IMR-90 (cell line): ENCODE measurements at places on chromosomes 1 and 21. TPM values are rescaled to one million over a fixed set of nuclear protein-coding genes. Genes with fewer than 3 reads are reported as not detected.

DNA sequence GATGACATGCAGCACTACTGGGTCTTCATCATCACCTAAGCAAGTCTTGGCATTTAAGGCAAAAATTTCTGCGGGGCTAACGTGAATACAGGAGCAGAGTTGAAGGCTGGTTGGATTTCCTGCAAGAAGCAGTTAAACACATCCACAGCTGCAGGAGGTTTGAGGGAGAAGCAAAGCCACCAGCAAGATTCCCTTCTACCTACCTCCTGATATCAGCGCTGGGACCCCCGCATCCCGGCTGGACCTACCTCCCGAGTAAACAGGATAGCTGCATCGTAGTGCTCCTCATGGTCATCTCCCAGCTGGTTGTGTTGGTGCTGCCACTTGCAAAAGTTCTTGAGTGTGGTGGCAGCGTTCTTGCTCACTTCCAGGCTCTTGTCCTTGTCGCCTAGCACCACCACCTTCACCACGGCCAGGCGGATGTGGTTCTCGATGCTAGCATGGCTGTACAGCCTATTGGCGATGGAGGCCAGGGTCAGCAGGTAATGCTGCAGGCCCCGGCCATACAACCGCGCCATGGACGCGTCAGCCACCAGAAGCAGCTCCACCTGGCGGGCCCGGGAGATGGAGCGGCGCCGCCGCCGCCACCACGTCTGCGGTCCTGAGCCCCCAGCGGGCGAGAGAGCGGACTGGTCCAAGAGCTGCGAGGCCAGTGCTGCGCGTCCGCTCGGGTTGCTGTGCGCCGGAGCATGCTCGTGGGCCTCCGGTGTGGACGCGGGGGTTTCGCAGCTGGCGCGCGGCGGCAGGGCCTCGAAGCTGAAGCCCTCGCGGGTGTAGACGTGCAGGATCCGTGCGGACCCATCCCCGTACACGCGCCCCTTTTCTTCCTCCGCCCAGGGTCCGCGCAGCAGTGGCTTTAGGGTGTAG, 1.6 kb downstream of the ADAMTS5 start:
- no peak for DNase-seq

- no peak for DNase-seq
Measured at GRCh38 chr1:14895727-14896126, 257.8 kb upstream of the TMEM51 start.

IFI44 gene
- total RNA-seq, result 2.5 and 2.7 TPM in 2 replicates

GRCh38 chr1:214740471-214740870, 137.5 kb downstream of the CENPF start:
- DNase-seq, result no peak

HCN3 gene
- total RNA-seq, result 0.36 and 0.83 TPM in 2 replicates

DNA sequence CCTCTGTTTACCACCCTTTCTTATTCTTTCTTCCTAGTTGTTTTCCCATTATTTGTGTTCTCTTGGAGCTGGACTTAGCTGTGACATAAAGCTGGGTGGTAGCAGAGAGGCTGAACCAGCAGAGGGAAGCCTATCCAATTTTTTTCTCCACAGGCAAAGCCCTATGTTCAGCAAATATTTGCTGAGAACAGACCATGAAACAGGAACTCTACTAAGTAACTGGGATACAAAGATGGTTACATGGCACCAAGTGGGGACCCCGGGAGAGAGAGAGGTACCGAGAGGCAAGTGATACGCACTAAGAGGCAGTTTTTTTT, 6.6 kb downstream of the CFAP141 start:
- peak; percentile 29 for DNase-seq

GRCh38 chr21:16742131-16742641, 770.7 kb upstream of the CXADR start:
- DNase-seq, result no peak

- DNase-seq, result no peak
Measured at GRCh38 chr21:35984654-35985361, 75.5 kb downstream of the SETD4 start.

- DNase-seq, result no peak
Measured at GRCh38 chr1:22089787-22090186, 37.3 kb downstream of the CDC42 start.

DNA sequence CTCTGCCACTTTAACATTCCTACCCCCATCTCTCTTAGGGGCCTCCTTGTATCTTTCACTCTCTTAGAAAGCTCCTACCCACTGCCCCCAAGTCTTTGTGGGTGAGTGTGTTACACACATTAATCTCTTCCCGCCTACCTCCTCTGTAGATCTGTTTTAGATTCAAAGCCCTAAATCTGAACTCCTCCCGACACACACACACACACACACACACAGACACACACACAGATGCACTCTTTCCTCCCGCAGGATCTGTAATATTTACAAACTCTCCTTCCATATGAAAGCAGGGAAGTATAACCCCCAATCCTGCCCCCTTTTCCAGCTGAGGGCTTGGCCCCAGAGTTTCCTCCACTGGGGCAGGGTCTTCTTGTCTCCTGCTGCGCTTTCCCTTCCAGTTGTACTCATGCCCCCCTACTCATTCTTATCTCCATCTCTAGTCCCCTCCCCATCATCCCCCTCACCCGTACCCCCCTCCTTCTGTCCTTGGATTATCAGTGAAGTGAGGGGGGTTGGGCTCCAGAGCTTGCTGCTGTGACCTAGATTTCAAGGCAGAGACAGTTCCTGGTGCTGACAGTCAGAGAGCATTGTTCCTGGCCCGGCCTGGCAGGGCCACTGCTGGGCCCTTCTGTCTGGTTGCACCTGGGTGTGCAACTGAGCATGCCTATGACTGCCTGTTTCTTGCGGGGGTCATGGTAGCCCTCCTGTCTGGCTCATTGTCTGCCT, 4.3 kb downstream of the PEA15 start:
- DNase-seq, result no peak

DNA sequence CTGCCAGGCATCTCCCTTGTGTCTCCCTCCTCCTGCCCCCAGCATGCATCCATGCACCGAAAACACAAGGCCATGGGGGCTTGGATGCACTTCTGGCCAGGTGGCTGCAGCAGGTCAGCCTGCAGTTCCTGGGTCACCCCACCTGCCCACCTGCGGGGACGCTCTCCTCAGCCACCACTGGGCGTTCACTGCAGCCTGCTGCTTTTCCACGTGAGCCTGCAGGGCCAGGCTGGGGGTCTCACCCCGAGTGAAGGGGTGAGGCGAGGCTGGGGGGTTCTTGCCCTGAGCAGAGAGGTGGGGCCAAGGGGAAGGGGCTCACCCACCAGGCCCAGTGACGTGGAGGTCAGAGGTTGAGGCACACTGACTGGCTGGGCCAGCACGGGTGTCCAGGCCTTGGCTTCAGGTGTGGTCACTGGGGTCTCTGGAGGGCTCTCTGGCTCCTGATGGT, 64.6 kb downstream of the WNT9A start:
- DNase-seq, result no peak

S100A12 gene
- not detected in 2 replicates for total RNA-seq

- peak; percentile 9 for DNase-seq
Measured at GRCh38 chr1:231315887-231316286, 21.8 kb downstream of the EXOC8 start.

- DNase-seq, result no peak
Measured at GRCh38 chr1:168362991-168363390, 82.3 kb downstream of the TBX19 start.

PINK1 gene
- total RNA-seq, result 52.9 and 55.3 TPM in 2 replicates

DNA sequence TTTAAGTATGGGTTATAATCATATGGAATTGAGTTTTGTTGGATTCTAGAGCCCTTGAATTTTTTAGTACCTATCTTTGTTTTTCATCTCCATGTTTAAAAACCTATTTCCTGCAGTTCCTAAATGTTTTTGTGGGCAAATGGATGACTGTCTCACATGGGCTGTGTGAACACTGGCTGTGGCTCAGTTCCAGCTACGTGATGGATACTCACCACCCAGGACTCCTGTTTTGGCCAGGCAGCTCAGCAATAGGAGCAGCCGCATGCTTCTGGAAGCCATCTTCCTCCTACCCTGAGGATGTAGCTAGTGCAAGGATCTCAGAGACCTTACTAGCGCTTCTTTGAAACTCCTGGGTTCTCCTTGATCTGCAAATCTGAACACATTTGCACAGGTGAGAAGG, 2.8 kb downstream of the REG4 start:
- peak; percentile 62 for DNase-seq

DNA sequence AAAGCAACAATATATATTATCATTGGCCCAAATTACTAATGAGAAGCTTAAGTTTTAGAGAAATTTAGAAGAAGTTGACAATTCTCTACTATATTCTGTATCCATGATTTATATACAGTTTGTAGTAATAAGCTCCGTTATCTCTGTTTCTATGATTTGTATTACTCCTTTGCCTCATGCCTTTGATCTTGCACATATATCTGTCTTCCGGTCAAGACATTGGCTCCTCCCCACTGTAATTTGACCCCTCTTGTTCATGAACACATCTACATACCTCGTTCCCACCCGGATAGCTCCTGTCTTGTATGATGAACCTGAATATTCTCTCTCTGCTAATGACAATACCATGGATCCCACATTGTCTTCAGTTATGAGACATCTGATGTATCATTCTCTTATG, 581.0 kb upstream of the RGS18 start:
- no peak for DNase-seq

RAVER2 gene
- 6.1 and 6.7 TPM in 2 replicates for total RNA-seq

DNA sequence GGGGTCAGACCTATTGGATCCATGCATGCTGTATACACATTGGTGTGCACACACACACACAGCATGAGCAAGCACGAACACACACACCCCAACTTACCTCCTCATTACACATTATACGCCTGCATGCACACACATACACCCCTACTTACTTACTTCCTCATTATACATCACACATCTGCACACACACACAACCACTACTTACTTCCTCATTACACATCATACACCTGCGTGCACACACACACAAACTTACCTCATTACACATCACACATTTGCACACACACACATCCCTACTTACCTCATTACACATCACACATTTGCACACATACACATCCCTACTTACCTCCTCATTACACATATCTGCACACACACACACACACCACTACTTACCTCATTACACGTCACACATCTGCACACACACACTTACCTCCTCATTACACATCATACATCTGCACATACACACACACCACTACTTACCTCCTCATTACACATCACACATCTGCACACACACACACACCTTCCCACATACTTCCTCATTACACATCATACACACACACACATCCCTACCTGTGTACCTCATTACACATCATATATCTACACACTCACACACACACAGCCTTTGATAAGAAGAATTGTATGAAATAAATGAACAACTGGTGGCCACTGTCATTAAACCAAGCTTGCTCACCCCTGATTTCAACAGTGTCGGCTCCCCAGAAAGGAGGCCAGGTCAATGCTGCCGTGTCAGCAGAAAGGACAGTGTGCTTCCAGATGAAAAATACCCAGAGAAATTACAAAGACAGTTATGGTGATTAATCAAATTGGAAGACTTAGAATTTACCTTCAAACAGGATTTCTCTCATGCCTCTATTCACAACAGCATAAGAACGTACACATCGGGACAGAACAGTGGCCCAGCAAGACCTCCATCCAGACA, 117.8 kb downstream of the SETD4 start:
- DNase-seq, result no peak

LMX1A gene
- not detected in 2 replicates for total RNA-seq

- DNase-seq, result no peak
Measured at GRCh38 chr1:159171254-159171687, at the start of gene CADM3. Gene CADM3 (plus strand): TSS chr1:159171615. CDS start chr1:159171766, 151 bp downstream.

GRCh38 chr1:52640697-52641096, 7.7 kb downstream of the SHISAL2A start:
- no peak for DNase-seq

DNA sequence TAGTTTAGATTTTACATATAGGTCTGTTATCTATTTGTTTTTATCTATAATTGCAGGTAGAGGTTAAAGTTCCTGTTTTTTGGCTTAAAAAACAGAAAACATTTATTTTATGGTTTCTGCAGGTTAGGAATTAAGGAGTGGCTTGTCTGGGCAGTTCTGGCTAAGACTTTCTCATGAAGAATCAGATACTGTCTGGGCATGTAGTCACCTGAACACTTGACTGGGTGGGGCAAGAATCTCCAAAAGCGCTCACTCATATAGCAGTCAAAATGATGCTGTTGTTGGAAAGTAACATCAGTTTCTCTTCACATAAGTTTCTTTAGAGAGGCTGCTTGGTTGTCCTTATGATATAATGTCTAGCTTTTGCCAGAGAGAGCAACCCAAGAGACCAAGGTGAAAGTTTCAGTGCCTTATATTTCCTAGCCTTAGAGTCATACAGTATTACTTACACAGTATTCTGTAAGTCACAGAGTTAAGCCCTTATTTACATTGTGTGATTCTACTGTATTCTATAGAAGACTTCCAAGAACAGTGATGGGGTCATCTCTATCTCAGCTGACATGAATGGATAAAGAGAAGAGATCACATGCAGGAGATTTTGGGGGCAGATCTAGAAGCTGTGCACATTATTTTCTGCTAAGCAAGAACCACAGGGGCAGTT, 125.4 kb upstream of the GPR52 start:
- DNase-seq, result no peak

DNA sequence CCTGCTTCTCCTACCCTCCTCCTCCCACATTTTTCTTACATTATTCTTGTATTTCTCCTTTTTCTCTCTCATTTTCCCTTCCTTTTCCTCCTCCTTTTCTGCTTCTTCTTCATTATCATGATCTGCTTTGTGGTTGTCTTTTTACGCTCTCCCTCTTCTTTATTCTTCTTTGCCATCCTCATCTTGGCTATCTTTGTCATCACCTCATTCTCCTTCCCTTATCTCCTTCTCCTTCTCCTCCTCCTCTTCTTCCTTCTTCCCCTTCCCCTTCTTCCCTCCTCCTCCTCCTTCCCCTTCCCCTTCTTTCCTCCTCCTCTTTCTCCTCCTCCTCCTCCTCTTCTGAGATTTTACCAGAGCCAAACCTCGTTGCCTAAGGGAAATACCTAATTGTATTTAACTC, 30.5 kb downstream of the RNF187 start:
- no peak for DNase-seq

LCE1A gene
- not detected in 2 replicates for total RNA-seq

DNA sequence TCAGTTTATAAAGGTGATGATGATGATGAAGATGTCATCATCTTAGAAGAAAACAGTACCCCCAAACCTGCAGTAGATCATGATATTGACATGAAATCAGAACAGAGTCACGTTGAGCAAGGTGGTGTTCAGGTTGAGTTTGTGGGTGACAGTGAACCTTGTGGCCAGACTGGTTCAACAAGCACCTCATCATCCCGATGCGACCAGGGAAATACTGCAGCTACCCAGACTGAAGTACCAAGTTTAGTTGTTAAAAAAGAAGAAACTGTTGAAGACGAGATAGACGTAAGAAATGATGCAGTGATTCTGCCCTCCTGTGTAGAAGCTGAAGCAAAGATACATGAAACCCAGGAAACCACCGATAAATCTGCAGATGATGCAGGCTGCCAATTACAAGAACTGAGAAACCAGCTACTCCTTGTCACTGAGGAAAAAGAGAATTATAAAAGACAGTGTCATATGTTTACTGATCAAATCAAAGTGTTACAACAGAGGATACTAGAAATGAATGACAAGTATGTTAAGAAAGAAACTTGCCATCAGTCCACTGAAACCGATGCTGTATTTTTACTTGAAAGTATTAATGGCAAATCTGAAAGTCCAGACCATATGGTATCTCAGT, 16.0 kb upstream of the CHAF1B start:
- DNase-seq, result no peak
